ENCODE measurements at places on chromosomes 7 and 10.

- no peak for DNase-seq
Observed at GRCh38 chr10:100562008-100562672, 26.4 kb downstream of the HIF1AN start.

DNA sequence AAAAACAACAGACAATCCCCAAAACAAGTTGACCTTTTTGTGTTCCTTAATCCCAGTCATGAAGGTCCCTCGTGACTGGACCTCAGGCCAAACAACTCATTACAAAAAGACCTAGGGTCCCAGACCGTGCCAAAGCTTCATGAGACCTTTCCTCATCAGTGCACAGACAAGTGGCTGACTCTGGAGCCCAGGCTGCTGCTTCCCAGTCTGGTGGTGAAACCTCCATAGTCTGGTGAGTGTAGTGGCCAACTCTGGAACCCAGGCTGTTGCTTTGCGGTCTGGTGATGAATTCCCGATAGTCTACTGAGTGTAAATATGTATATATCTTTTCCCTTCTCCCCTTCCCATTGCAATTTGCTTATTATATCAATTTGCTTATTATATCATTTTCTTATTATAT, 22.1 kb upstream of the SLC18A3 start:
- DNase-seq: no peak

DNA sequence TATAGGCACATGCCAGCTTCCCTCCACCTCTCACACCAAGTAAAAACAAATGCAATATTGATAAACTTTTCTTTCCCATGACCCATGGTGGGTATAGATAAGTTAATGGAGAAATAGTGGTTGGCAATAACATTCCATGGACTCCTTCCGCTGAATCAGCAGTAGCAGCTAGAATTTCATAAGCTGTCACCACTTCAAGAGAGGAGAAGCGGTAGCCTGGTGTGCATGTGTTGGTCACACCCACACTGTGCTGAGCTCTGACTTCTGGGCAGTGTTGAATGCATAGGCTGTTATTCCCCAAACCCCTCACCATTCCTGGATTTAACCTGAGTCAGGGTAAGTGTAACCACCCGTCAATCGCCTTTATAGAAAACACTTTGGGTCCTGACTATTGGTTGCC, 32.5 kb upstream of the BMPER start:
- no peak for DNase-seq

- DNase-seq: no peak
Observed at GRCh38 chr7:28005847-28006231, 174.8 kb downstream of the JAZF1 start.

GRCh38 chr7:4906682-4907081, 23.2 kb upstream of the RADIL start:
- DNase-seq: no peak

DNA sequence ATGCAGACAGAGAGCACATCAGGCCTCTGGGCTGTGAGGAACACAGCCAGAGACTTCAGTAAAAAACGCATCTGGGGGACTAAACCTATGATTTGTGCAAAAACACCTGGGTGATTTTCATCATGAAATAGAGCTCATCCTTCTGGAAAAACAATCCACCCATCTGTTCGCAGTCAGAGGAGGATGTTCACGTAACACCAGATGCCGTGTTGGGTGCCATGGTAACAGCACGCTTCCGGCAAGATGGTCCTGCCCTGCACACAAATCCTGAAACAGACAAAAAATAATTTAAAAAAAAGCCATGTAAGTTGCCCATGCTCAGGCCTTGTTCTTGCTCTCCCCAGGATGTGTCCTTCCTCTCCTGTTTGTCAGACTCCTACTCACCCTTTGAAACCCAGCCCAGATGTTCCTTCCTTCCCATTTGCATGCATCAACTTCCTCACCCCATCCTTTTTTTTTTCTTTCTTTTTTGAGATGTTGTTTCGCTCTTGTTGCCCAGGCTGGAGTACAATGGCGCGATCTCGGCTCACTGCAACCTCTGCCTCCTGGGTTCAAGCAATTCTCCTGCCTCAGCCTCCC, 28.3 kb upstream of the GNA12 start:
- no peak for DNase-seq

DNA sequence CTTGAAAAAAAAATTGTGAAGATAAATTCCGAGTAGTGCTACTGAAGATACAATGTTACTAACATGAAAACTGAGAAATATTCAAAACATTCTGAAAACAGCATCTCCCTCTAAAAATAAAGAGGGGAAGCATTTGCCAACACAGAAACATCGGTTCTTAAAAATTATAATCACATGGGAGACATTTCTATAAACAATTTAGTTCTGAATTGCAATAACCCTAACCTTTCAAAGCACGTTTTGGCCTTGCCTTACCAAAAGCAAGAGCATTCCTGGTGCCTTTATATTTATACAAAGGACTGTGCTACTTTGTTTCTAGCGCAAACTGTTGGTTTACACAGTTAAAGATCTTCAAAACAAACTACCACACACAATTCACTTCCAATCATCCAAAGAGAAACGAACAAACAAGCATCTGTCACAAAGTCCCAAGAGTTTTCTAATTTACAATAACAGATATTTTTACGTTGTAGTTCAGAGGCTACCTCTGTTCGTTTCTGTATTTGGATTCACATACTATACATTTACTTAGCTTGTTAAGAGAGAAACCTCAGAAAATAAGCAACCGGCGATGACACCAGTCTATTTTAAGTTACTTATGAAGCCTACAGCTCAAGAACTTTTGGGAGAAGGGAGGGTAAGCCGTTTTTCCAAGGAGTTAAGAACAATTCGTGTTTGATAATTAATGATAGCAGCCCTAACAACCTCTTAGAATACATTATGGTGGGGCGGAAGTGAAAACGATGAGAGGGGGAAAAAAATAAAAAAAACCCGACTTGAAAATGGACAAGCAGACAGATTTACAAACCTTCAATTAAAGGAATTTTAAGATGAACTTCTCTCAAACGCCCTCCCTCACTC, 1.3 kb downstream of the ABI1 start:
- DNase-seq: no peak

GRCh38 chr10:76405922-76406321, 974.5 kb downstream of the LRMDA start:
- DNase-seq: no peak

GRCh38 chr7:17434841-17435692, 136.6 kb downstream of the AHR start:
- peak; percentile 71 for DNase-seq

DNA sequence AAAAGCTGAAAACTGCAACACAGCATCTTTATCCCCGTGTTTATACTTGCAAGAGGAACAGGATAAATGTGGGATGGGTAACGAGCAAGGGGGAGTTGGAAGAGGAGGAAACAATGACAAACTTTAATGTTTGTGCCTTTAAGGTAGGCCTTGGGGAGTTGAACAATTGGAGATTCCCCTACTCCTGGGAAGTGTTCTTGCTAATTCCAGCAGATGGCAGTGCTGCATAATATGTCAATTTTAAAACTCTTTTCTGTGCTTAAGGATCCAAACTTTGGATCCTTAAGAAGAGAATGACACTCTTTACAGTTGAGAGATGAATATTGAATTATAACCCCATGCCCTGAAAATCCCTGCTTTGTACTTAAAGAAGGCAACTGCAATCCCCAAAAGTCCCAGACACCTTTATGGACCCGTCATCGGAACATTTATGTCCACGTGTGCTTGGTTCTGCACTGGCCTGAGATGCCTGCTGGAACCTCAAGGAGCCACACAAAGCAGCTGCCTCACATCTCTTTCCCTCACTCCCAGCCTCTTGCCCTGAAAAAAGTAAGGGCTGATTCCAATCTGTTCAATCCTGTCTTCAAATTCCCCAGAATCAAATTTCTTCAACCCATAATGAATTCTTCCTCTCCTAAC, 12.0 kb downstream of the IFIT5 start:
- no peak for DNase-seq

- DNase-seq: no peak
Observed at GRCh38 chr10:5041471-5042023, 37.9 kb upstream of the AKR1C2 start.

DNA sequence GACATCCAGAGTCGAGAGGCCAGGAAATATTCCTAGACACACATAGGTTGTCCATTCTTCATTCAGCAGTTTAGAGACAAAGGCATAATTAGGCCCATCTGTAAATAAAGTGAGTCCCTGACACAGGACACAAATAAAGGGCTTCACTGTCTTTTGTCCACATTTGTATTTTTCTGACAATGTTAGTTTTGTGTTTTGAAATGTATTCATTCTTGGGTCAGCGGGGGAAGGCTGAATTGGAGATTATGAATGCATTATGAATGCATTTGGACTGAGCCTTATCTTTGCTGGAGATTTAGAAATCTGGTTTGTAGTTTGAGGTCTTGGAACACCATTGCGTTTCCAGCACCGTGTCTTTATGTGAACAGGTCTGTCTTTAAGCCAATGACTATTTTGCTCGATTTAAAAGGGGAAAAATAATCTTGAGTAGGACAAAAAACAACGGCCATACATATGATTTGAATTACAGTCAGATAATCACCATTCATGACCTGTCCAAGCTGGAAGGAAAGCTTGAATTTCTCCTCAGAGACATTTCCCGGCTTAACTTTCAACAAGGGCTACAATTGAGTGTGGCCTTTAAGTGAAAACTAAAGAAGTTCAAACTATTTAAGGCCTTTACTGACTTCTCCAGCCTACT, 334.8 kb downstream of the WDR11 start:
- no peak for DNase-seq

GRCh38 chr10:122164815-122165483, 106.1 kb upstream of the BTBD16 start:
- DNase-seq: no peak

GRCh38 chr7:22864855-22865601, 42.4 kb upstream of the TOMM7 start:
- DNase-seq: no peak

GRCh38 chr10:59550061-59550460, 159.6 kb downstream of the SLC16A9 start:
- no peak for DNase-seq

DNA sequence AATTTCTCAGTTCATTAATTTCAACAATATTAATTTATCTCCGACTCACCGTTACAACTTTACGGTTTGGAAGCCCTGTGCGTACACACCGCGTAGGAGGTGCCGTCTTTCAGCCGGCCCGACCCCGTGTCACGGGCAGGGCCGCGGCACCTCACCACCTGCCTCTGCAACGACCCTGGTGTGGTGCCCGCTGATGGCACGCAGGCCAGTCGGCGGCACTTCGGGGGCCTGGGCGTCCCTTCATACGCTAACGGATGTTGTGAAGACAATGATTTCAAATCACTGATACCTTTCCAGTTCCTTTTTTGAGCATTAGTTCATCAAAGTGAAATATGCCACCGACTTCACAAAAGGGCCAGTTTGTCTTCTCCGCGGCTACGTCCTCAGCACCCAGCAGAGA, 125.3 kb downstream of the EBF3 start:
- DNase-seq: no peak

GRCh38 chr7:142632271-142633134, 116.8 kb upstream of the PRSS1 start:
- no peak for DNase-seq

- peak; percentile 46 for DNase-seq
Observed at GRCh38 chr7:142553216-142553615, 196.1 kb upstream of the PRSS1 start.

- no peak for DNase-seq
Observed at GRCh38 chr10:132027423-132027983, 38.2 kb upstream of the JAKMIP3 start.

DNA sequence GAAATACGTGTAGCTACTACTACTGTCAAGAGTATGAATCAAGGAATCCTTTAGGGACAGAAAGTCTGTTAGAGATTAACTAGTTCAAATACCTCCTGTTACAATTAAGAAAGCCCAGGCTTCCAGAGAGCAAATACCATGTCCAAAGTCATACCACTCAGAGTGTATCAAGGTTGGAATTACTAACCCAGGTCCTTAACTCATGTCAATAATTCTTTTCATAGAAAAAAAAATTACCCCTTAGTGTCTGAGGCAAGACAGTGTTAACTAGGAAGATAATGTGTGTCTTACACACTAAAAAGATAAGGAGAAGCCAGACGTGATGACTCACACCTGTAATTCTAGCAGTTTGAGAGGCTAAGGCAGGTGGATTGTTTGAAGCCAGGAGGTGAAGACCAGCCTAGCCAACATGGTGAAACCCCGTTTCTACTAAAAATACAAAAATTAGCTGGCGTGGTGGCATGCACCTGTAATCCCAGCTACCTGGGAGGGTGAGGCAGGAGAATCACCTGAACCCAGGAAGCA, 423.4 kb downstream of the SORCS1 start:
- no peak for DNase-seq

- no peak for DNase-seq
Observed at GRCh38 chr10:114665406-114665805, 7.3 kb upstream of the ABLIM1 start.

DNA sequence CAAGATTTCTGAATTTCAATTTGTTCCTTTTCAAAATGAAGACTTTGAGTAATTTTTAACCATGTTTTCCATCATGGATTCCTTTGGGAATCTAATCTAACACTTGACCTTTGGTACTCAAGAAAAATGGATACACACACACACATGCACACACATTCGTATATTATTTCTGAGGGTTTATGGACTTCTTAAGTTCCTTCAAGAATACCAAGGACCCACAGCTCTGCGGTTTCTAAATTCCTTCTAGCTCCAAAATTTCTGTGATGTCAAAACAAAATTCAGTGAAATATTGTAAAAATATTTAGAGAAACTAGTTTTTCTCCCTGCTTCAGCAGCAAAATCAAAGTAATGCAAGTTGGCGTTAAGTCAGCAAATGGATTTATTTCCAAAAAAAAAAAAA, 98.3 kb upstream of the FAM13C start:
- DNase-seq: no peak

DNA sequence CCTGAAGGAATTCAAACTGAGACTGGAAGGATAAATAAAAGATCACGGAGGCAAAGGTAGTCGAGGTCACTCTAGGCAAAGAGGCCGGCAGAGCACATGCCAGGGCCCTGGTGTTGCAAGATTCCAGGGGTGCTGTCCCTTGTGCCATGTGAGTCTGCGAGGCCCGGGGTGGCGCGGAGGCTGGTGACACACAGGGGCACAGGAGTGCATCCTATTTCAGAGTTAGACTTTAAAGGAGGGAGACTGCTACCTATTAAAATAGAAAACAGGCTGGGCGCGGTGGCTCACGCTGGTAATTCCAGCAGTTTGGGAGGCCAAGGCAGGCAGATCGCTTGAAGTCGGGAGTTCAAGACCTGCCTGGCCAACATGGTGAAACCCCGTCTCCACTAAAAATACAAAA, 12.6 kb downstream of the BEND7 start:
- DNase-seq: no peak

DNA sequence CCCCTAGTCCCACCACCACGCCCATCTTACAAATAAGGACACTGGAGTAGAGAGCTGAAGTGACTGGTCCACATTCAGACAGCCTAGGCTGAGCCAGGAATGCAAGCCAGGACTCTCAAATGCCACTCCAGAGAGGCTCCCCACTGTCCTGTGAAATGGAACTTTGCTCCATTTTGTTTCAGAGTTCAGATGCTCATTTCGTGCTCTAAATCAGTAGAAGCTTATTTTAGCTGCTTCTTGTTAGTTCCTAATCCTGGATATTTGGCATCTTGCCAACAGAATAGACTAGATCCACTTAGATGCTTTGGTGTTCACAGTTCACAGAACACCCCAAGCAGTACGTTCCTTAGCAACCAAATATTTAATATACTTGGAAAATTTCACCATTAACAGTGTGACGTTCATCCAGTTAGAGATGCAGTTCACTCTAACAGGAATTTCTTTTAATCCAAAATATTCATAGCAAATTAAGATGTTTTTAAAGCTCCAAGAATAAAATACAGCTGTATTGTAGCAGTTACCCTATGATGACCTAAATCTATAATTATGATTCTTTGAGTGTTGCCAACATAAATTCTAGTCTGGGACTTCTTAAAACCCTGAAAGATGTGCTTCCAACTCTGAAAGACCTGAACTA, 7.3 kb downstream of the MMP21 start:
- no peak for DNase-seq
